ENCODE measurements at places on chromosomes 4 and X.

GRCh38 chr4:142567620-142568451 lies 278.3 kb downstream of the INPP4B start:
- DNase-seq: no peak

- no peak for DNase-seq
Measured at GRCh38 chr4:7754565-7755262, 184.9 kb downstream of the AFAP1 start.

- no peak for DNase-seq
Measured at GRCh38 chrX:124925681-124926080, 394.0 kb upstream of the TEX13C start.

DNA sequence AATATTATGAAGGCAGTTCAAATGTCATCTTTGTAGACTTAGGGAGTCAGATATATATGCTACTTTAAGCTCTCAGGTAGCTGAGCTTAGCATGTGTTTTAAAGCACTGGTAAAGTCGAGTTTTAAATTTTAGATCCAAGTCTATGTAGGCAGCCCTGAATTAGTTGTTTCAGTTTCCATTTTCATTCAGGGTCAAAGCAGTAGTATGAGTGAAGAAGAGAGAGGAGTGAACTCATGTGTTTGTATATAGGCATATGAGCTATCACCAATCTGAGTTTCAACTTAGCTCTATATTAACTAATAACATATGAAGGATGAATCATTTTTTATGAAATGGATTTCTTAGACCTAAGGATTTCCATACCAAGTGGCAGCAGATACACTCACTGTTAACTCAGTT lies 1353.4 kb downstream of the FSTL5 start:
- DNase-seq: no peak

DNA sequence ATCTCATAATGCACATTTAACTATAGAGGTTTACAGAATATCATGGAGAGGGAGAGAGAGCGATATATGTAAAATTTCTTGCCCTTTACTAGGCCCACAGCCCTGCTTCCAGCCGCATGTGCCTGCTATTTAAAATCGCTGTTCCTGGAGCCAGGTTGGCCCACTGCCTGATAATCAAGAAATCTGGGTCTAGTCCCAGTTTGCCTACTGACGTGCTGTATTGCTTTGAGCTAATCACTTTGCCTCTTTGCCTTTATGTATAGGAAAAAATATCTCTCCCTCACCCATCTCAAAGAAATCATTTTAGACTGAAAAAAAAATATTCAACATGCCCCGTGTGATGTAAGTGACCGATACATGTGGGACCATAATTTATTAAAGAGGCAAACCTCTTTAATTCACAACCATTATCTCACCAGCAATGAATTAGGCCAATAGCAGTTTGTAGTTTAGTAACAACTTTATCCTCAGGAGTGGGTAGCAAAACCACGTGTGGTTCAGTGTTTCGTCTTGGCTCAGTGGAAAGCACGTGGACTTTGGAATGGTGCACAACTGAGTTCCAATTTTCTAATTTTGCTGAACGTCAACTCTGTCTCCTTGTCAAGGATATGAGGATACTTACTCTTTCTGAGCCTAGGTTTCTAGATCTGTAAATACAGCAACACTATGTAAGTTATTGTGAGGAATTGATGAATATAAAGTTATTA lies 62.6 kb downstream of the GRXCR1 start:
- DNase-seq: no peak

GRCh38 chrX:112630187-112630586 lies 49.6 kb downstream of the LHFPL1 start:
- DNase-seq: no peak

- DNase-seq: peak; percentile 73
Measured at GRCh38 chr4:92235731-92236130, 68.0 kb upstream of the GRID2 start.

DNA sequence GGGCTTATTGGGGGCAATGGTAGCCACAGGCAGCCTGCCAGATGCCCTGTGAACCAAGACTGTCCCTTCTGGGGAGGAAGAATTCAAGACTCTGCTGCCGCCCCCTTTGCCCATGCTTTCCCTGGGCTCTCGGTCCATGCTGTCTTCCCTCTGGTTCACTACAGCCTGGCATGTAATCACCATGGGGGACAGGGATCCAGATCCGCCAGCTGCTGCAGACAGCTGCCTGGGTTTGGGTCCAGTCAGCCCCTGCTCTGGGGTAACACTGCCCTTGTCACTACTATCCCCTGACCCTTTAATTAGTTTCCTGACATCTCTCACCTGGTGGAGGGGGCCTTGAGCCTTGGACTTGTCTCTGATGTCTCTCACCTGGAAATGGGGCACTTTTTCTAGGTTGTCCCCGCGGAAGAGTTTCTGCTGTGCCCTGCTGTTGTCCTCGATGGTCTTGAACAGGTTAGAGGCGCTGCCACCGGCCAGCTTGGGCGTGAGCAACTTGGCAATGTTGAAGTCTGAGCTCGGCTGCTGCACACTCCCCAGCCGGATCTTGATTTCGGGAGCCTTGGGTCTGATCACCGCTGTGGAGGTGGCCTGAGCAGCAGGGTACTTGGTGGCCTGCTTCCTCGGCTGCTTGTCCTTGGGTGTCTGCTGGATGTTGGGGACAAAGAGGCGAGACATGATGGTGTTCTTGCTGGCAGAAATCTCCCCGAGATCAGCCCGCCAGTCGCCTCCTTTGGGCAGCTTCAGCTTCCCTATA lies 6.4 kb downstream of the C4orf54 start:
- no peak for DNase-seq

GRCh38 chrX:82848111-82848510 lies 660.0 kb upstream of the POU3F4 start:
- DNase-seq: no peak

DNA sequence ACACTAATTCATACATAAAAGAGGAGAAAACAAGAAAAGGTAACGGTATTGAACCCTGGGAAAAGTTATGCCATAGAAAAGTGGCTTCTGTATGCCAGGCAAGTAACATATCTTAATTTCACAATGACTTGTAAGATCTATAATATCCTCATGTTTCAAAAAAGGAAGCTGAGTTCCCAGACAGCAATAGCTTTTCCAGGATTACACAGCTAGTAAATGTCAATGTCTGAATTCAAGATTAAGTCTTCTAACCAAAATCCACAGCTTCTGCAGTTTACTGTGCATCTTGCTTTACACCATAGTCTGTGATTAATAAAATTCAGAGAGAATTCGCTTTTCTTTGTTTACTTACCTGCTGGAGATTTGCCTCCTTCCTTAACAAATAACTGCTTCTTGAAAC lies 55.8 kb upstream of the GAB1 start:
- DNase-seq: no peak

DNA sequence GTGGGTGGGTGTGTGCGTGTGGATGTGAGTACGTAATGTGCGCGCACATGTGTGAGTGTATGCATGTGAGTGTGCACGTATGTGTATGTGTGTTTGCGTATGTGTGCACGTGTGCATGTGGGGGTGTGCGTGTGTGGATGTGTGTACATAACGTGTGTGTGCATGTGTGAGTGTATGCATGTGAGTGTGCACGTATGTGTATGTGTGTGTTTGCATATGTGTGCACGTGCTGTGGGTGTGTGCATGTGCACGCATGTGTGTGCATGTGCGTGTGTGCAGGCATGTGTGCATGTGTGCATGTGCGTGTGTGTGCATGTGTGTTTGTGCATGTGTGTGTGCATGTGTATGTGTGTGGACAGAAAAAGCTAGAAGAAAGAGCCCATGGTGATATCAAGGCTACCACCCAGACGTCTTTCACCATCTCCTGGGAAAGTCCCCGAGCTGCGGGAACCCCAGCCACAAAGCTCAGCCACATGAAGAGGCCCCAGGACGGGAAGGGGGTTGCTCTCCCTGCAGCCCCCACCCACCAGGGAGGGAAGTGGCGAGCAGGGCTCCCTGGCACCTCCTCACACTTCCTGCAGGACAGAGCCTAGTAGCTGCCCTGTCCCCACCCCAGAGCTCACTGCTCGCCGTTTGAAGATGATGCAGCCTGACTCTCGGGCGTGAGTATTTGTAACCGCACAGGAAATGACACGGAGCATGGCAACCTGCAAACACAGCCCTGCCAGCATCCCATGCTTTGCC lies 108.3 kb downstream of the DCTD start:
- no peak for DNase-seq

GRCh38 chrX:20461576-20461975 lies 194.9 kb upstream of the RPS6KA3 start:
- DNase-seq: no peak

DNA sequence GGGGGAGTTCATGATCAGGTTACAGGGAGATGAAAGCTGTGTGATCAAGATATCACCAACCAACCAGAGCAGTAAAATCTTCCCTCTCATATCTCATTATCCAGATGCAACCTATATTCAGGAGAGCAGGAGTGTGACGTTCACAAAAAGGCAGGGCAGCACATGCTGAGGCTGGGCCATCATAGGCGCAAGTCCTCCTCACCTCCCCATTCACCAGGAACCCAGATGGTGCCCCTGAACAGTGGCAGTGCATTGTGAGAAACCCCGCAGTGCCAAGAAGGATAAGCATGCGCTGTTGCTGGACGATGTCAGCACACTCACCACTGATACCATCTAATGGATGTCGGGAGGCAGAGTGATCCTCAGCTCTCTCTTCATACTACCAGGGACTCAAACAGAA lies 170.9 kb downstream of the COL25A1 start:
- no peak for DNase-seq

All from SK-N-MC (cell line).